HS-5 (cell line): ENCODE measurements at places on chromosomes 4 and X.

GRCh38 chr4:8002525-8003309 lies 63.1 kb upstream of the AFAP1 start:
- no peak for DNase-seq

DNA sequence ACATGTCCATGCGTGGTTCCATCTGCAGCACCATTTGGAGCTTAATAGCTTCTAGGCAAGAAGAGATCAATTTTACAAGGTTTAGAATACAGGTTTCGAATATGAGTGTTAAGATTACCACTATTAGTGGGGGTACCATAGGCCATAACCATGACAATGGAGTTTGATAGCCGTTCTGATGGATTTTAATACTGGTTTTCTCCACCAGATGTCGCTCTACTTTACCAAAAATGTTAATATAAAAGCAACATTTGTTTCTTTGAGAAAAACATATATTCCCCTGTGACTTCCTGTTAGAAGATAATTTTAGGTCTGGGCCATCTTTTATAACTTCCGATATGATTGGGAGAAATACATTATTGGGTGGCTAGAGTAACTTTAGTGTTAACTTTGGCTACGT lies 499.7 kb upstream of the POU3F4 start:
- DNase-seq = no peak

GRCh38 chrX:124736553-124737270 lies 390.3 kb downstream of the SH2D1A start:
- DNase-seq = no peak

DNA sequence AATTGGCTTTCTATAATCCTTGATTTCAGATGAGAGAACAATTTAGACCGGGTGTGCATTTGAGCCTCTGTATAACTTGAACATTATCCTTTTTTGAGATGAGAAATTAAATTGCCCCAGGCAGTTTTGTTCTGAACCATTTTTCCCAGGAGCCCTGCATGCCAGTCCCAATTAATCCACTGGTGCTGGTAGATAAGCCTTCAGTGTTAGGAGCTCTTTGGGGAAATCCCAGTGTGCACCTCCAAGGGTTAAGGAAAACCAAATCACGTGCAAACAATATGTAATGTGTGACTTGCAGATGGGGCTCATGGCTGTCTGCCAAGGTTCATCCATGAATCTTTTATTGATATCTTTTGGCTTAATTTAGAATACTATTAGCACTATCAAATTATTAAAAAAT lies 43.2 kb downstream of the KIT start:
- DNase-seq = no peak

DNA sequence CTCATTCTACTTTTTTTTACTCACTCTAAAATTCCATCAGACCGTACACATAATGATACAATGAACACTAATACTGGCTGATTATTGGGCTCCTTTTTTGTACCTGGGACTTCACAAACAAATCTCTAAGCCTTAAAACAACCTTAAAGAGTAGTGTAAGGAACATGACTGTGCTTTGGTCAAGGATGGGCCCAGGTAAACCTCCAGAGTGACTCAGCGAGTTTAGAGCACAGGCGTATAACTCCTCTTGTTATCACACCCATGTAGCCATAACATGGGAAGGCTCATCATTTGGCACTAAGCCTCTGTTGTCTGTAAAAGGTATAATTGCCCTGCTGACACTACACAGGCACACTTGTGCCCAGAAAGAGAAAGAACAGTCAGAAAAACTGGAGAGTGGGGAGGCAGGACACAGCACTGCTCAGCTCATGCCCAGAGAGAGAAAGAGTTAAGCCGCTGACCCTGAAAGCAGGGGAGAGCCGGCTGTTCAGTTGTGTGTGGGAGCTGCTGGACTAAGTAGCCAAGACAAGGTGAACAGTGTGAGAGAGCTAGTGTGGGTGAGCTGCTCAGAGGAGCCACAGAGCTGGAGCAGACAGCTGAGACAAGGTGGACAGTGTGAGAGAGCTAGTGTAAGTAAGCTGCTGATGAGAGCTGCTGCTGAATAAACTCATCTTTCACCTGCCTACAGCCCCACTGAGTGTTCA lies 319.6 kb upstream of the BMP3 start:
- DNase-seq = no peak
